A549 treated with DMSO at 1 μM for 4 hours (cell line): ENCODE measurements at places on chromosomes 3 and 15. TPM values are rescaled to one million over a fixed set of nuclear protein-coding genes. Genes with fewer than 3 reads are reported as not detected.

CCDC80 gene
- total RNA-seq = 36.4 to 72.1 TPM (median 53.7 TPM) in 5 replicates

CYP8B1 gene
- not detected in 5 replicates for total RNA-seq

MYO5C gene
- 4.8 to 6.1 TPM (median 6.0 TPM) in 5 replicates for total RNA-seq

IDH2 gene
- 35.9 to 52.5 TPM (median 49.7 TPM) in 5 replicates for total RNA-seq

CLDN18 gene
- total RNA-seq = not detected in 5 replicates

CCDC50 gene
- 23.3 to 32.0 TPM (median 29.4 TPM) in 5 replicates for total RNA-seq

AMT gene
- 0.24 to 0.62 TPM (median 0.26 TPM) in 5 replicates for total RNA-seq

ZSCAN2 gene
- total RNA-seq = 13.2 to 16.7 TPM (median 14.1 TPM) in 5 replicates

C3orf18 gene
- total RNA-seq = 2.2 to 3.1 TPM (median 2.8 TPM) in 5 replicates
